Right kidney (tissue), 9 donors: ENCODE measurements at places on chromosomes 5 and 9.

DNA sequence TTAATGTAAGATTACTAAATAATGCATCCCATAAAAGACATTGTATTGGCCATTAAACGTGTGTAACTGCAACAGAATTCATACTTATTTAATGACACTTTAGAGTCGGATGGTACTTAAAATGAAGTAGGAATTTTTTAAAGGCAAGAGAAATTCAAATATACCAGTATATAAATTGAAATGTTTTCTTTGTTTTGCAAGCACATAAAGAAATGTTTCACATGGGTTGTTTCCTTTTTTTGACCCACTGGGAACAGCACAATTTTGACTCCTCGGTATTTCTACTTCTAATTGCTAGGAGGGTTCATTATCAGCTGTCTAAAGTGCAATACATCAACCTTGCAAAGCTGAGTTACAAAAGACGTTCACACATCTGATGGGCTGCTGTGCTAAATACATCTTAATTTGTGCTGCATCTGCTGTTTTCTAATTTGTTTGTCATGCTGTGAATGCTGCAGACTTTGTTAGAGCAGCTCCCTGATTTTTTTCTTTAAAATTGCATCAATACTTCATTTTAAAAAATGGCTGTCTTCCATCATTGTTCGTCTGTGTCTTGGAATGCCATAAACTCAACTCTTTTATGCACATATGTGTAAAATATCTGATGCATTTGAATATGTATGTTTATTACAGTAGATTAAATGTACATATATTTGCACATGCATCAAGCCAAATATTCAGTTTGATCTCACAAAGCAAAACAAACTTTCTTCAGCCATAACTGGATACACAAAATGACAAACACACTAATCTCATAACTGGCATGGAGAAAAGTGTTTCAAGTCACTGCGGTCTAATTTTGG lies 454.0 kb upstream of the GRAMD2B start:
- DNase-seq, result no peak

DNA sequence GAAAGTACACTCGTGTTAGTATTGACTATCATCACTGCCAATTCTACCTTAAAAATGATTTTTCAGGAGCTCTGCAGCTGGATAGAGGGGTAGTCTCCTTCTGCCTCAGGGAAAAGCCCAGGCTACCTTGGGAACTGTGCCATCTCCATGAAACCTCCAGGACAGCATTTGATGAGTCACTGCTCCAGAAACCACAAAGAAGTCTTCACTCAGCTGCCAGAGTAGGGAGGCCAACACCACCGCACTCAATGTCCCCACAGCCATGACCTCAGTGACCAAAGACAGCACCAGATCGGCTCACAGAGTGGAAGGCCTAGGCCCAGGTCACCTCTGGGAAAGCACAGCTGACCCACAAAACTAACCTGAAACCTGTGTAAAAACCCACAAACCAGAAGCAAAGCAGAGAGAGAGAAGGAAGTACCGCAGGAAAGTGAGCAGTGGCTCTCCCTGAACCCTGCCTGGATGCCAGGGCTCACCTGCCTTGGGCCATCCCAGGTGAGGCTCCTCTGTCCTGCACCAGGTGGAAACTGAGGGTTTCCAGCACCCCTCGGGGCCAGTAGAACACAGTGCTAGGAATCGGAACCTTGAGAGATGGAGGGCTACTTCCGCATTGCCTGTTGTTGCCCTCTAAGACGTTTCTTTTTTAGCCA lies 30.0 kb downstream of the S1PR3 start:
- DNase-seq, result no peak

GRCh38 chr5:43553381-43553780 lies 3.5 kb downstream of the PAIP1 start:
- no peak for DNase-seq

DNA sequence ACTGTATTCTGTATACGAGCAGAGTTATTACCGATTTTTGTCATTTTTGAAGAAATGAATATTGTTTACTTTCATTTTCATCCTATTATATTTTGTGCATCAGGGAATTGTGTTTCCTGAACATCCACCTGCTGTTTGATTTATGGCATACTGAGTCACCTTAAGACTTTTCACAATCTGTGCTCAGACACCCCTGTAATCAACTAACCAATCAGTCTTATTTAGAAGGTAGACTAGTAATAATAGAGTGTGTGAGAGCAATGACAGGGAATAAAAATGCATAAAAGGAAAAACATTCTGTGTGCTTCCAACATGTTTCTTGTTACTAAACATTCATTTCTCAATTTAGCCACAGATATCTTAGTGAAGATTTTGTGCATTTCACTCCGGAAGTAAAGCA lies 1413.6 kb upstream of the ACO1 start:
- DNase-seq, result no peak

DNA sequence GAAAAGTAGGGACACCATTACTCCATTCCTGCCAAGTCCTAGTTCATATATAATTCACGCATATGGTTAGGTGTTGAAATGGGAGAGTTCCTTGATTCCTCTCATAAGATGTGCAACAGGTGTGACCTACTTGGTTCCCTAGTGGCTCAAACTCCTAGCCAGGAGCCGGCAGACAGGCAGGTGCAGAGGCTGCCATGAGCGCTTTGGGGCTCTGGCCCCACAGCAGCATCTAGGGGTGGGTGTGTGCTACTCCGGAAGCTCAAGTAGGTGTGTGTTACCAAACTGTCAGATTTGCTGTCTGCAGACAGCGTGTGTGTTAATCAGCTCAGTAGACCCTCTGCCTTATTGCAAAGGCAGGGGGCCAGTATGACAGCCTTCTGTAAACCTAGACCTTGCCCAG lies 1652.4 kb upstream of the ACO1 start:
- no peak for DNase-seq

GRCh38 chr9:70079417-70080037 lies 35.9 kb downstream of the MAMDC2 start:
- no peak for DNase-seq

DNA sequence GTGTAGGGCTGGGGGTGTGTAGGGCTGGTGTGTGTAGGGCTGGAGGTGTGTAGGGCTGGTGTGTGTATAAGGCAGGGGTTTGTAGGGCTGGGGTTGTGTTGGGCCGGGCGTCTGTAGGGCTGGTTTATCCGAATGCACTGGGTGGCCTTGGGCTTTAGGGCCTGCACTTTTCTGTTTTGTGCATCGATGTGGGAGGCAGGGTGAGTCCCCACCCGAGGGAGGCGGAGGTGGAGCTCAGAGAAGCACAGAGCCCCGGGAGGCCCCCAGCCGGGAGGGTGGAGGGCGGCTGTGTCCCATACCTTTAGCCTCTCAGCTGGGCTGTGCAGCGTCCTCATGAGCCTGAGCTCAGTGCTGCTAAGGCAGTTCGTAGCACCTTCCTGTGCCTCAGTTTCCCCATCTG lies 13.5 kb downstream of the COL5A1 start:
- no peak for DNase-seq

- no peak for DNase-seq
These were observed 338.0 kb downstream of the MAN2A1 start for GRCh38 chr5:110027527-110028322.

GRCh38 chr5:17402289-17403121 lies 95.5 kb upstream of the TAF11L2 start:
- no peak for DNase-seq

GRCh38 chr5:4831325-4831724 lies 308.8 kb upstream of the ADAMTS16 start:
- no peak for DNase-seq

- DNase-seq, result no peak
These were observed 158.1 kb upstream of the HMHB1 start for GRCh38 chr5:143653766-143654282.

GRCh38 chr5:134082264-134082992 lies 32.1 kb upstream of the TCF7 start:
- DNase-seq, result no peak

DNA sequence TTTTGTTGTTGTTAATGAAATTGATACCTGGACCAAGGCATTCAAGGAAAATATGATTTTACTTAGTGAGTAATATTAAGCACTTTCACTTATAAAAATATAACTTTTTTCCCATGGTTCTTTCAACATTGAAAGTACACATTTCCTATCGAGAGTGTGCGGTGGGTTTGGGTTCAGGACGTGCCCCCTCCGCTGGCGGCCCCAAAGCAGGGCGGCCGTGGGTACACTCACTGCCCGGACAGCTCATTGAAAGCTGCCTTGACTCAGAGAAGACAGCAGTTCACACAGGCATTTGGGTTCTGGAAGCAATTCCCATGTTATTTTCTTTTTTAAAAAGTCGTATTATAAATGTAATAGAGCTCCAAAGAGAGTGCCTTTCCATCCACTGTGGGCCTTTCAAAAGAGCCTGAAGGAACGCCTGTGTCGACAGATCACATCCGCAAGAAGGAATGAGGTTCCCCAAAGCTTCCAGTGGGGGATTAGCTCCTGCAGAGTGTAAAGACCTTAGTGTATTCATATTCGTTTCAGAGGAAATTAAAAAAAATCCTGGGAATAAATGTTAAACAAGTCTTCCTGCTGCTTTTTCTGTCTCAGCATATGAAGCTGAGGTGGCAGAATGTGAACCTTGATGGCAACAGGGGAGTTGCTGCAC lies 74.3 kb downstream of the PRDM6 start:
- DNase-seq, result no peak

- peak; percentile 51 for DNase-seq
These were observed 1.5 kb downstream of the TOR4A start for GRCh38 chr9:137278721-137279711.
